ENCODE measurements at places on chromosomes 16 and 17.

- no peak for DNase-seq
These were observed 20.7 kb upstream of the NAGS start for GRCh38 chr17:43983515-43984411.

DNA sequence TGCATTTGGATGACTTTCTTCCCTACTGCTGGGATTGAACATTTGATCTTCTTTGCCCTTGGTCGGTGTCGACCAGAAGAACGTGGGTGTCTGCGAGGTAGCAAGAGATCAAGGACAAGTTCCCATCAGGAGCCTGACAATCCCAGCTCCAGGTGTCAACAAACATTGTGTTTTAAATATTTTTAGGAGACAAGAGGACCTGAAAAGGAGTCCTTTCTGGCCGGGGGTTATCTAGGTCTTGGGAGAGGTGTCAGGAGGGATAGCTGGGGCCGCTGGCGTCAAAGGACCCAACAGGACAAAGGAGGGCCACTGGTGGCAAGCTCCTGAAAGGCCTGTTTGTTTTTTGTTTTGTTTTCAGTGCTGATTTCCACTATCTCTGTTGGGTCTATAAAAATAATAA is 308.4 kb upstream of the ERCC4 start:
- DNase-seq: no peak

- DNase-seq: no peak
These were observed 10.9 kb downstream of the RARA start for GRCh38 chr17:40319651-40320540.

DNA sequence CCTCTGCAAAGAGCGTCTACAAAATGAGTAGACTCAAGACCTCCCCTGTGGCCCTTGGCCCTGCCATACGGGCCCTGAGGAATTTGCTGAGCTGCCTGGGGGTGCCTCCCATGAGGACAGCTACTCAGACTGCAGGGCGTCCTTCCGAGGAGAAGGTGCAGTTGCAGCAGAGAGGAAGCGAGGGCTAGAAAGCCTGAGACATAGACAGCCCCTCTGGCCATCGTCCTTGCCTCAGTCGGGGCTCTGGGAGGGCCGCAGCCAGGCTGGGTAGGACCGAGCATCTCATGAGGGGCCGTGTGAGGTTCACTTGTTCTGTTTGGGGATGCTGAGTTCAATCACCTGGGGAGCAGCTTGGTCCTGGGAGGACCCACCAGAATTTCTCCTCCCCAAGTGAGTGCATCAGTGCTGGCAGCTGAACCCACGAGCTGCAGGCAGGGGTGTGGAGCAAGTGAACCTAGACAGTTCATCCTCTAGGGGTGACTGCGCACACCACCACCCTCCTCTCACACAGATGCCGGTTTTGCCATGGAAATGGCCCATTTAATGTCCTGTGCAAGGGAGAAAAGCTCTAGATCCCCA is 20.3 kb downstream of the RAB11FIP4 start:
- DNase-seq: no peak

DNA sequence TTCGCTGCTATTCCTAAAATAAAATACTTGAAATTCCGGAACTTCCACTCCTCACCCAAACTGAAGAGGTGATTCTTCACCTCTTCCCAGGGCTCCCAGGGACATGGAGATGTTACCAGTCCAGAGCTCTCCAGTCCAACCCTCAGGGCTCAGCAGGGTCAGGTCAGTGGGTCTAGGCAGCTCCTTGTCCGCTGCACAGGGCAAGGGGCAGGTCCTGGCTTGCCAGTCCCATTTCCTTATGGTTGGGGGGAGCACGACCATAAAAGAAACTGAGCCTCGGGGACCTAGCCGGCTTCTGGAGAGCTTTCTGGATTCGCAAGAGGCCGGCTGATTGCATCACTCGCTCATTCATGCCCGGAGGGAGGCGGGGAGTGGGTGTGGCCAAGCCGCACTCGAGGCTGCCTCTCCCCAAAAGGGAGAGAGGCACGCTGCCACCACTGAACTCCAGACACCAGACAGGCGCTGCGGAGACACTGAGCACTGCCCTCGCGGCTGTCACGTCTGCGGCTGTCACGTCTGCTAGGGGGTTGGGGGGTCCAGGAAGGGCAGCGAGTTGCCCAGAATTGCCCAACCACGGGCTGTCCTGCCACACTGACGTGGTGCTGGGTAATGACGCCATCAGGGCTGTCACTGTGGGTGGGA is 15.8 kb downstream of the SLC7A5 start:
- peak; percentile 62 for DNase-seq
